ENCODE measurements at places on chromosomes 11 and 22.

DNA sequence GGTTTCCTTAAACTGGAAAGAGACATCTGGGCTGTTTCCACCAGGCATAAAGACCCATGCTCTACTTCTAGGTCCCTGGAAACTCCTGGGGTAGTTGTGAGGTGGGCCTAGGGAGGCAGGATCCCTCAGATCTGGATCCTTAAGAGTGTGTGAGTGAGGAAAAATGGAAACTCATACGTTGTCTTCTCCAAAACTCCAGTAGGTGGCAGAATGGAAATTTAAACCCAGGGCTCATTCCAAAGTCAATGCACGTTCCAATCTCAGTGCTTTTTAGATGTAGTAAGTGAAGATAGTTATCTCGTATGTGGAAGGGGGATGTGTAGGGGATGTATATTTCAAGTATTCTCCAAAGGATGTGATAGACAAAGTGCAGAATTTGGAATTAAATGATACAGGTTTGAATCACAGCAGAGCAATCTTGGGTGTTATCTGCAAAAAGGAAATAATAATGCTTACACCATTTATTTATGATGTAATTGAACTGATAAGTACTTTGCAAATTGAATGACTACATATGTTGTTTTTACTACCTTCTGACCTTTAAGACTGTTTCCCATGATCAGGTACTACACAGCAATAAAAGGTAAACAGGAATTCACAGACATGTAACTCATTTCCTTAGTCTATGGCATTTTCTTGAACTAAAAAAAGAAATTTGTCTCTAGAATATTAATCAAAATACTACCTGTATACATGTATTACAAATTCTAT is 13.1 kb upstream of the MMP1 start:
- no peak for DNase-seq

DNA sequence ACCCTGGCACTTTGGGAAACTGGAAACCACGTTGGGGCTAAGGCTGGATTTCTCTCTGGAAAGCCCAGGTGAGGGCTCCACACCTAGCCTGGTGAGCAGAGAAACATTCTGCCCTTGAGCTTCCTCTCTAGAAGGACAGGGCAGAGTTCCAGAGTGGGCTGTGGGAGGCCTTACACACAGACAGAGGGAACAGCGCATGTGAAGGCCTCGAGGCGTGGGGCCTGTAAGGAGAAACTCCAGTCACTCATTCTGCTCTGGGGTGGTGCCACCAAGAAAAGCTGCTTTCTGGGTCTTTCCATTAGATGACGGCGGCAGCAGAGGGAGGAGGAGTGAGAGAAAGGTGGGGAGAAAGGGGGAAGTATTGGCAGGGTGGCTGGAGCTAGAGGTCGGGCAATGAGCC is 183.1 kb downstream of the CHST1 start:
- no peak for DNase-seq

- peak; percentile 21 for DNase-seq
Measured at GRCh38 chr11:126720539-126721235, 279.9 kb downstream of the KIRREL3 start.

DNA sequence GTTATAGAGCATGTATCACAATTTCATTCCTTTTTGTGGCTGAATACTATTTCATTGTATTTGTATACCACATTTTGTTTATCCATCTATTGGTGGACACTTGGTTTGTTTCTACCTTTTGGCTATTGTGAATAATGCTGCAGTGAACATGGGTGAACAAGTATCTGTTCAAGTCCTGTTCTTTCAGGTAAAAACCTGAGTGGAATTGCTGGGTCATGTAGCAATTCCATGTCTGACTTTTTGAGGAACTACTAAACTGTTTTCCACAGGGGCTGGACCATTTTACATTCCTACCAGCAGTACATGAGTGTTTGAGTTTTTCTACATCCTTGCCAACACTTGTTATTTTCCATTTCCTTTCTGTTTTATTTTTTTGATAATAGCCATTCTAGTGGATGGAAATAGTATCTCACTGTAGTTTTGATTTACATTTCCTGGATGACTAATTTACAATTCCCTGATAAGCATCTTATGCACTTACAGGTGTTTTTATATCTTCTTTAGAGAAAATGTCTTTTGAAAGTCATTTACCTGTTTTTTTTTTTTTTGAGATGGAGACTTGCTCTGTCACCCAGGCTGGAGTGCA is 12.2 kb downstream of the CABIN1 start:
- DNase-seq, result no peak

DNA sequence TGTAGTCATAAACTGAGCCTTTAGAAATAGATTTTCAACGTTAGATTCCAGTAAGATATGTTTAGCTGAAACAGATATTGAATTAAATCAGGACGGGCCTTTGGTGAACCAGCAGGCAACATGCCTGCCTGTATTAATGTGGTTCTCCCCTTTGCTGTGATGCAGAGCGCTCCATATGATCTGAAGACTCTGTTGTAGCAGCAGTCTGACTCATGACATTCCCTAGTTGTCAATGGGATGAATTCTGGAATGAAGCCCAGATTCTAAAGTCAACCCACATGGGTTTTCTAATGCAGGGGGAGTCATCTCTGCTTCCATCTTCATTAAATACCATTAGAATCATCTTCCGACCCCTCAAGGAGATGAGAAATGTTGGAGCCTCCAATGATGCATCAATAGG is 864.5 kb downstream of the NTM start:
- no peak for DNase-seq

DNA sequence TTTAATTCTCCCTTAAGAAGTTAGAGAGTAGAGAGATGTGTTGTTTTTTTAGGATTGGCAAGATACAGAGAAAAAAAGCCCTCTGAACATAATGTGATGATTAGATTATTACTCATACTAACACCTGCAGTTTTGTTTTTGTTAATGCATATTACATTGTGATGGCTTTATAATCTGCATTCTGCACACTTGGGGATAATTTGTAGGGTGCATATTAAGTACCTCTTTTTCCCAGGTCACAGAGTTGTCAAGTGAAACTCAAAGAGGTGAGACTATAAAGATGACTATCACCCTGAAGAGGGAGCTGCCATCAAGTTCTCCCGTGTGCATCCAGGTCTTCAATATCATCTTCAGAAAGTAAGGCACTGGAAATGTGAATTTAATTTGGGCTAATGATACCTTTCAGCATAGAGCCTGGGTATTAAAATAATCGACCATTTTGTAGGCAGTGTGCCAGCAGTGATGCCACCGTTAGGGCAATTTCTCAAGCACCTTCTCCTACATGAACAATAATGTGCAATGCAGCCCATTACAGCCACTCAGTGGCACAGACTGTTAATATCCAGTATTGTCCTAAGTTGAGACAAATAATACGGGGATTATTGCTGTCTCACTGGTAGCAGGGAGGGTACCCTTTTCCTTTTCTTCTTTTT is 16.2 kb downstream of the PIWIL4 start:
- DNase-seq, result no peak

DNA sequence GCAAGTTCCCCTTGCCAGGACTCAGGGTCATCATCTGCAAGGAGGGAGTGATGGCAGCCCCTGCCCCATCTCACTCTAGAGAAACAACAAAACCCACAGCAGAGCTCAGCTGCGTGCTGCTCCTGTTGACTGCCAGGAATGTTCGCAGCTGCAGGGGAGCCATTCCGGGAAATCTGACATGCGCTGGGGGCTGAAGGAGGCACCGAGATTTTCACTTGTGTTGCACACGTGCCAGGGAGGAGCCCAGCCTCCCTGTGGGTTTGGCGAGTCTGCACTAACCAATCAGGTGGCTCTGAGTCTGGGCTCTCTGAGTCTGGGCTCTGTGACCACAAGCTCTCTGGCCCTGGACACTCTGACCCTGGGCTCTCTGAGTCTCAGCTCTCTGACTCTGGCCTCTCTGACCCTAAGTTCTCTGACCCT is 10.5 kb downstream of the FGF3 start:
- DNase-seq, result no peak

GRCh38 chr11:34481307-34481706 is 32.3 kb downstream of the ELF5 start:
- no peak for DNase-seq

DNA sequence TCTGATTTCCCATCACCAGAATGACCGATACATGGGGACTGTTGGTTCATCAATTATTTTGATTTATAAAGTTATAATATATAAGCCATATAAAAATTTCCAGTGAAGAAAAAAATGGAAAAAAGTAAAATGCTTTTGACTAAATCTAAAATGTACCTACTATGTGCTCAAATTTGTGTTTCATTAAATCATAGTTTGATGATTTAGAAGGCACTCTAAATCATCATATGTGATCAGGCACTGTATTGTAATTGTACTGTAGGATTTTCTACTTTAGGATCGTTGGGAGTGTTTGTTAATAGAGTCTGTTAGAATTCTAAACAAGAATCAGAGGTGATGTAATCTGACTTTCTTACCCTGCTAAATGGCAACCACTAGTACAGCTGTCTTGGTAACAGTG is 2.4 kb downstream of the LIN7C start:
- no peak for DNase-seq

- no peak for DNase-seq
Measured at GRCh38 chr11:119780222-119780953, 51.4 kb upstream of the NECTIN1 start.

DNA sequence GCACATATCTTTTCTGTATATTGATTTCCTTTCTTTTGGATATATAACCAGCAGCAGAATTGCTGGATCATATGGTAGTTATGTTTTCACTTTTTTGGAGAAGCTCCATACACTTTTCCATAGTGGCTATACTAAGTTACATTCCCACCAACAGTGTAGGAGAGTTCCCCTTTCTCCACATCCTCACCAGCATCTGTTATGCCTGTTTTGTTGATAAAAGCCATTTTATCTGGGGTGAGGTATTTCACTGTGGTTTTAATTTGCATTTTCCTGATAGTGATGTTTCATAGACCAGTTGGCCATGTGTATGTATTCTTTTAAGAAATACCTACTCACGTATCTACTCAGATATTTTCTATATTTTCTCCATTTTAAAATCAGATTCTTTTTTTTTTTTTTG is 419.3 kb upstream of the FAT3 start:
- no peak for DNase-seq

DNA sequence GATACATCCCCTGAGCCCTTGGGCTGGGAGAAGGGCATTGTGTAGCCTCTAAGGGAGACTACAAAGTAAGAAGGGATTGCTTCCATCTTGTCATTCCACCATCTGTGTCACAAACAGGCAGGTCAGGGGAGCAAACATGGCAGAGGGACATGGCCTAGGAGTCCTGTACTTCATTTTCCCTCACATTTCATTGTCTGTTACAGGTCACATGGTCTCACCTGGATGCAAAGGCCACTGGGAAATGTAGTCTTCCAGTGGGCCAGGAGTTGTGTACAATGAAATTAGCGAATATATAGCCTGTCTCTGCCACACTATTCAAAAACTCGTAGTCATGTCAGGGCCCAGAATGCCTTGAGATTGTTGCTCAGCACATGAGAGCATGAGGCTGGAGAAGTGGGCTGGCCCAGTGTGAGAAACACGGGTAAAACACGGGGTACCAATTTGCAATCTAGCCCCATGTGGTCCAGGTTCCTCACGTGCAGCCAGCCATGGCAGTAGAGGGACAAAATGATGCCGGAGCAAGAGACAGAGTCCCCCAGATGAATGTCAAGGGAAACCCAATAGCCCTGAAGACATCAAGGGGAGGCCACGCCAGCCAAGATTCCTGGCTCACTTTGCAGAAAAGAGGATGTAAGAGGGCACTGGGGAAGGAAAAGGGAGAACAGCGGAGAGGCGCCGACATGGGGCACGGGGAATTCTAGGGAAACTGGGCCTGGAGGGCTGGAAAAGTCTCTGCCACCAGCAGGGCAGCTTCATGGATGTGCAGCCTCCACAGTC is 47.7 kb upstream of the EMID1 start:
- no peak for DNase-seq

- no peak for DNase-seq
Measured at GRCh38 chr11:33861941-33862589, 29.8 kb downstream of the LMO2 start.

DNA sequence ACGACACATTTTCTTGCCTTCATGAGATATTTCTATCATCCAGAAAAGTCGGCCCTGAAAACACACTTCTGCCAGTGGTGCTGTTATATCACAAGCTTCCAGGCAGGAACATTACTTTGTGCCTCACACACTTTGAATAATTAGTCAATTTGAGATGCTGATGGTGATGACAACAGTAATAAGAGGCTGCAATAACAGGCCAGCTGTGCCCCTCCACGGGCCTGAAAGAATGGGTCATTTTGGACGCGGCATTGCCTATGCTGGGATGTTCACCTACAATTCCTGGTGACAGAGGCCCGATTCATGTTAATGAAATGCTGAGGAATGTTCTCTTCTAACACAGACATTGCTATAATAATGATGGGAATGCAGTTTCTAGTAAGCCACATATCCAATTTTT is 463.8 kb upstream of the KIRREL3 start:
- no peak for DNase-seq

DNA sequence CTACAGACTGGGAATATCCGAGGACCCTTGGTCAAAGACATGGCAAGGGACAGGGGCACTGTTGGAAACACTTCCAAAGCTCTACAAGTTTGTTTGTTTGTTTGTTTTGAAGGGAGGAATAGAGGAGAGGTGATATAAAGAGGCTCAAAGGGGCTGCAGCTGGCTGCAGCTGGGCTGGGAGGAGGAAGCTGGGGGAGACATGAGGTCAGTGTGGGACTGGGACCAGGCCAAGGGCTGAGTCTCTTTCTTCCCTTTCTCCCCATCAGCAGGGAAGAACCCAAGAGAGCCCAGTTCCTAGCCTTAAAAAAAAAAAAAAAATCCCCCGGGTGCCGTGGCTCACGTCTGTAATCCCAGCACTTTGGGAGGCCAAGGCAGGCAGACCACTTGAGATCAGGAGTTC is 5.0 kb downstream of the RHOG start:
- no peak for DNase-seq

DNA sequence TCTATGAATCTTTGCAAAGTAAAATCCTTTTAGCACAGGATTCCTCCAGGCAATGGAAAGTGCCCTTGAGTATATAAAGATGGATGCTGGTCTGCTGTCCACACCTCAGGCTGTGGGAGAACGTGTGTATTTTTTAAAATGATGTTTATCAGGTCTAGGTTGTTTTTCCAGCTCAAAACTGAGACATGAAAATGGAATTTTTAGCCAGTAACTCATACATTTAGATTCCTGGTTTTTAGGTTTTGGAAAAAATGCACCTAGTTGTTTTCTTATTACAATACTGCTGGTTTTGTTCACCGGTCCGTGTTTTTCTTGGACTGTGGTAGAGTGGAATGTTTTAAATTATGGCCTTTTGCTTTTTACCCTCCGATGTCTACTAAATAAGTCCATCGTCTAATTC is 554.7 kb downstream of the SOX6 start:
- DNase-seq, result no peak

- DNase-seq, result no peak
Measured at GRCh38 chr22:22691716-22692701, 47.6 kb downstream of the GGTLC2 start.
